Hematopoietic multipotent progenitor cell treated with erythropoietin and hydrocortisone succinate and interleukin-3 and kit ligand, for 4 days (in vitro differentiated cells): ENCODE measurements at places on chromosomes 11 and 22.

GRCh38 chr11:1281326-1281973, 28.0 kb downstream of the TOLLIP start:
- DNase-seq, result no peak

DNA sequence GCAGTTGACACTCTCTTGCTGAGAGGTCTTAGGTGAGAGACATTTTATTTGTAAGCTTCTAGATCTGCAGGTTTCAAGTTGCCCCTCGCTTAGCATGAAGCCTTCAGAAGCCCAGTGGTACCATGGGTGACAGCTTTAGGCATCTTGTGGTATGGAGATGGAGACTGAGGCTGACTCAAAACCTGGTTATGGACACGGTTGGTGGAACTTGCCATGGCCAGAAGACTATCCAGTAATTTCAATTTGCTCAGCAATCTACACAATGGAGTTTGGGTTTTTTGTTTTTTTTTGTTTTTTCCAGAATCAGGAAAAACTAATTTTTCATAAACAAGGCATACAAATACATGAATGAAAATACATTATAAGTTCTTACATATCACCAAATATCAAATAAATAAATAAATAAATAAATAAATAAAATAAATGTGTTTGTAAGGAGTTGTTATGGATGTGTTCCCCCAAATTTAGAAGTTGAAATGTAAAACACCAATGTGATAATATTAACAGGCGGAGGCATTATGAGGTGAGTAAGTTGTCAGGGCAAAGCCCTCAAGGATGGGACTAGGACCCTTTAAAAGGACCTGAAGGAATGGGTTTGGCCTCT, 22.6 kb downstream of the ETS1 start:
- DNase-seq, result no peak

GRCh38 chr11:26569646-26570045, 2.4 kb downstream of the MUC15 start:
- DNase-seq, result no peak

DNA sequence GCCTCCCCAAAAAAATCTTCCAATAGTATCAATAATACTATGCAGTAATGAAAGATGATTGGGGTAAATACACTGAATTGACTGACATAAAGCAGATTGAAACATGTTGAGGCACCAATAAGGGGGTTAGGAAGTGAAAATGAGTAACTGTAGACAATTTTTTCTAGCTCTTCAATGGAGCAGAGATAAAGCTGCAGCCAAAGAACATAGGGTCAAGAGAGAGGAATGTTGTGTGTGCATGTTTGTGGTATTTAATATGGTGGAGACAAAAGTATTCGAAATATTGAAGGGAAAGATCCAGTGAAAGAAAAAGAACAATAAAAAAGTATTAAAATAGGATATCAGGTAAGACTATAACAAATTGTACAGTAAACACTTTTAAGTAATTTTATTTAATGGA, 450.0 kb upstream of the CCDC179 start:
- no peak for DNase-seq

DNA sequence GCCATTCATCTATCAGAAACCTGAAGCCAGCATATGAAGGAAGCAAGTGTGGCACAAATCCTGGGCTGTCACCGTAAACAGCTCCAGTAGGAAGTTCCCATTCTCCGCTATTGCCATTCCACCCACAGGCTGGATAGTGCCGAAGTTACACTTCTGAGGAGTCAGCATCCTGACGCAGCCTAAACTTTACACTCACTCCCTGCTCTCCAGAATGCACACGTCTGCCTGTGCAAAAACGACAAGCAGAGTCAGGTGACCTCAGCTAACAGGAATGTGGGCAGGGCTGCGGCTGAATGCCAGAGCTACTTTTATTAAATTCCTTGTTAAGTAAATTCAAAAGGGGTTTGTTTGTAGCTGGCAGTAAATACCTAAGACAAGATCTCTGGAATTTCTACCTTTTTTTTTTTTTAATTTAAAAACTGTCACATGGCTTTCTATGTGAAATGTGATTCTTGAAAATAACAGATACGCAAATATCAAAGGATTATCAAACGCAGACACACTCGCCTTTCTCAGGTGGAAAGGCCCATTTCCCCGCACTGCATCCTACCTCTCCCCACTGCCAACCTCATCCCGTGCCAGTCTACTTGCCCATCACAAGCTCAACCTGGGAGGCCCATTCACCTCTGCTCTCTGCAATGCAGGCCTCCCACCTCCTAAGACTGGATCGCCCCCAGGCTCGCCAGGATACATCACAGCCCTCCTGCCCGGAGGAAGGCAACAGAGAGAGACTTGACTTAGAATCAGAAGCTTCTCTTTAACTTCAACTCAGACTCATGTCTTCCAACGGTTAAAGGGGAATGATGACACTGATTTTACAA, 33.5 kb downstream of the NFRKB start:
- no peak for DNase-seq

DNA sequence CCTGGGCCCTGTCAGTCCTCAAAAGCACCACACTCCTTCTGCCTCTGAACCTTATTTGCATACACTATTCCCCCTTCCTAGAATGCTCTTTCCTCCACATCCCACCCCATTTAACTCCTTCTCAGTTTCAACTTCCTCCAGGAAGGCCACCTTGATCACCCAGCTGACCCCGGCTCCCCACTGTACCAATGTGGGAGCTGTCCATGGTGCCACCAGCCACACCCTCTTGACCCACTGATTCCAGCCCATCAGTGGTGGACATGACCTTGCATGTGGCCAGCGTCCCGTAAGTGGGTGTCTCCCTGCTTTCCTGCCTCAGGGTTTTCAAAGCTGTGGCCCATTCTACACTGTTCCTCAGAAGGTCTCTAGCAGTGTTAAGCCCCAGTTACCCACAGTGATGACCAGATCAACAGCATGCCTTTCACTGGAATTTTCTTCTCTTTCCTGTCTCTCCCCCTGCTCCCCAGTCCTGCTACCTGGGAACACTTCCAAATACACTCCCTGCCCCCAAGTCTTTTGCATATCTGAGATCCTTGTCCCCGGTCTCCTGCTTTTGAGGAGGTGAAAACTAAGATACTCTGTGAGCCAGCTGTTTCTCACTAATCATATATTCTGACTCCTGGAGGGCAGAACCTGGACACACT, 346.6 kb downstream of the MN1 start:
- no peak for DNase-seq

DNA sequence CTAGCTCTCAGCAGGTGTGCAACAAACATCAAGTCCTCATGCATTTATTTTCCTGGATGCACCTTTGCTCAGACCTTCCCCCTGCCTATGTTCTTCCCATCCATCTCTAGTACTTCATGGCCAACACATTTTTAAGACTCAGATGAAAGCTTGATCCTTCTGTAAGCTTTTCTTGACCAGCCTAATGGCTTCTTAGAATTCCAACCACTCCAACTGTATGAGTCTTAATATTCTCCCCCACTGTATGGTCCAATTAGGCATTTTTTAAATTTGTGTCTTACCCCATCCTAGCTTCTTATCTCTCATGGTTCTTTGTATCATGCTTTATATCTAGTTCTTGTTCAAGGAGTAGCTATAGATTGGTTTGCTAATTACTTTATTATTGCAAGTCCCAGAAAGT, 44.8 kb downstream of the TENM4 start:
- no peak for DNase-seq

GRCh38 chr11:95547186-95547585, 242.4 kb downstream of the FAM76B start:
- DNase-seq, result no peak

DNA sequence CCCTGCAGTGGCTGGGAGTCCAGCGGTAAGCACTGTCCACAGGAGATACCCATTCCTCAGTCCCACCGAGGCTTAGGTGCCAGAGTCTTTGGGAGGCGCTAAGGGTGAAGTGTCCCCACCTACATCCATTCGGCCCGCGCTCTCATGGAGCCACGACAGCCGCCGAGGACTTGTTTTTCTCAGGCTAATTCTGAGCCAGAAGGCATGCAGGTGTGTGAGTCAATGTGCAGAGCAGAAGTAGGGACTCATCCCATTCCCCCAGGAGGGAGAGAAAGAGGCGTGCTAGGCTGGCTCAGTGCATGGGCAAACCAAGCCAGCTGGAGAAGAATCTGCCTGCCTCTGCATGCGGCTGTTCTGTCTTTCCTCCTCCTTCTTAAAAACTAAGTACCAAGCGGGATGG, 46.6 kb downstream of the KCNC1 start:
- DNase-seq, result no peak

DNA sequence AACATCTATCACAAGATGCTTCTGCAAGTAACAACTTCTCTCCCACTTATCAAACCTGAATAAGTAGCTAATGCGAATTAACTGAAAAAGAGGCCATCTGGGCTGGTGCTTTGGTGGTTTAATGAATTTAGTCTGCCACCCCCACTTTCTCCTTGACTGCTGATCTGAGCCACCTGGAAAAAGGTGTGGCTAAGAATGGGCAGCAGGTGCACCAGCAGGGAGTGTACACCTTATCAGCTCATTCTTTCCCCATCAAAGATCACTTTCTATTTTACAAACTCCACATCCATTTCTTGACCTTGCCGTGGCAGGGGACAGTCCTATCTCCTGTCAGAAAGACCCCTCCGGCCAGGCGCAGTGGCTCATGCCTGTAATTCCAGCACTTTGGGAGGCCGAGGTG, 6.5 kb downstream of the RFPL3 start:
- DNase-seq, result no peak

DNA sequence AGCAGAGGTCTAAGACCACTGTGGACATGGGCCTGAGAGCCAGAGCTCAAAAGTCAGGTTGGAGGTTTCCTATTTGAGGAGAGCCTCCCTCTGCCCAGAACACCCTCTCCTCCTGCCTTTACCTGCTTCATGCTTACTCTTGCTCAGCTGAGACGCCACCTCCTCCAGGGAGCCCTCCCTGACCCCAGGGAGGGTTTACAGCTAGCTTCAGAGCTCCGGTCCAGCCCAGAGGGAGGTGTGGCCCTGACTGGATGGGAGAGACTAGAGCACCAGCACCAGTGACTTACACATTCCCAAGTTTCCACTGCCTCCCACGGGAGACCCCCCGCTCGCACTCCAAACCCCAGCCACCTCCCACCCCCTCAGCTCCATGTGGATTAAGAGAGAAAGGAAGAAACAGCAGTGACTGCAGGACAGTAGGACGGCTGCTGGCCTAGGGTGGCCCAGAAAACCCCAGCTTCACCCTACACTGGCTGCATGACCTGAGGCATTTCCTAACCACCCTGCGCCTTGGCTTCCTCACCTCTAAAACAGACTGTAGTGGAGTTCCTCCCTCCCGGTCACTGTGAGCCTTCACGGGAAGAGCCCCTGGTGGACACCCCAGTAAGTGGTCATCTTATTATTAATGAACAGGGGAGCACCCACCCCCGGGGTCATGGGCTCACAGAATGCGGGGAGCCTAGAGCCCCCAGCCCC, 24.5 kb upstream of the PDGFB start:
- DNase-seq, result no peak
